ENCODE measurements at places on chromosomes 7 and 10.

DNA sequence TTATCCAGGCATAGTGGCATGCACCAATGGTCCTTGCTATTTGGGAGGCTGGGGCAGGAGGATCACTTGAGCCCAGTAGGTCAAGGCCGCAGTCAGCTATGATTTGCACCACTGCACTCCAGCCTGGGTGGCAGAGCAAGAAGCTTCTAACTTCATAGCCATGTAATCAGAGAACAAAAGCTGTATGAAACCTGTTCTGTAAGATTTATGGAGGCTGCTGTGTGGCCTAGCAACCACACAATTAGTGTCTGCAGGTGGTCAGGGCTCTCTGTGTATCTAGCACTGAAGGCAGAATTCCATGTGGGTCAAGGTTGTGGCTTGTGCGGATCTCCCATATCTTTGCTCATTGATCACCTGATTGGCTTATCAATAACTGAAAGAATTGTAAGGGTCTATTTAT, 221.5 kb upstream of the FOXK1 start:
- DNase-seq, result no peak

DNA sequence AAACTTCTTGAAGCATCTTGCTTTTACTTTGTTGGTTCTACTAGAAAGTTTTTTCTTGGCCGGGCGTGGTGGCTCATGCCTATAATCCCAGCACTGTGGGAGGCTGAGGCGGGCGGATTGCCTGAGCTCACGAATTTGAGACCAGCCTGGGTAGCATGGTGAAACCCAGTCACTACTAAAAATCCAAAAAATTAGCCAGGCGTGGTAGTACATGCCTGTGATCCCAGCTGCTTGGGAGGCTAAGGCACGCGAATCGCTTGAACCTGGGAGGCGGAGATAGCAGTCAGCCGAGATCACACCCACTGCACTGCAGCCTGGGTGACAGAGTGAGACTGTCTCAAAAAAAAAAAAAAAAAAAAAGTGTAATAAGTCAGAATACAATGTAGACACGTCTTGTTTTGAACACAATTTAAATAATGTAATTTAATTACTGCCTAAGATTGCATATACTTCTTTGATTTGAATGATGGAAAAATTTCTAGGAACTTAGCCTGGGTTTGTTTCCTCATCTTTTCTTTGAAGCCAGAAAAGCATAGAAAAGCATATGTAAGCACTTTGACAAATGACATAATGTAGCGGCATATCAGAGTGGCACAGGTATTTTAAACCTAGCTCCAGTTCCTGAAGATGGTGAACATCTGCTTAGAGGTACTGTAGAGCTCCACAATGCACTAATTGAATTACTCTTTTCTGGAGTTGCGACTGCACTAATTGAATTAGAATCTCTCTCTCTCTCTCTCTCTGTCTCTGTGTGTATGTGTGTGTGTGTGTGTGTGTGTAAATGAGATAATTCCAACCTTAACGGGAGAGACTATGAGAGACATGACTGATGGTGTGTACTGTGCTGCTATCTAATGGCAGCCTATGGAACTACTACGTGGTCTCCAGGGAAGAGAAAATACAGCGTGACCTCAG, 87.8 kb downstream of the BTRC start:
- peak; percentile 77 for DNase-seq

- peak; percentile 45 for DNase-seq
These were observed 175.2 kb downstream of the CDK14 start for GRCh38 chr7:90771281-90771680.

- no peak for DNase-seq
These were observed 19.2 kb downstream of the HIF1AN start for GRCh38 chr10:100554902-100555301.

- DNase-seq, result no peak
These were observed 6.5 kb downstream of the UROS start for GRCh38 chr10:125816548-125816947.

GRCh38 chr7:47428768-47429472, 153.0 kb downstream of the TNS3 start:
- no peak for DNase-seq

DNA sequence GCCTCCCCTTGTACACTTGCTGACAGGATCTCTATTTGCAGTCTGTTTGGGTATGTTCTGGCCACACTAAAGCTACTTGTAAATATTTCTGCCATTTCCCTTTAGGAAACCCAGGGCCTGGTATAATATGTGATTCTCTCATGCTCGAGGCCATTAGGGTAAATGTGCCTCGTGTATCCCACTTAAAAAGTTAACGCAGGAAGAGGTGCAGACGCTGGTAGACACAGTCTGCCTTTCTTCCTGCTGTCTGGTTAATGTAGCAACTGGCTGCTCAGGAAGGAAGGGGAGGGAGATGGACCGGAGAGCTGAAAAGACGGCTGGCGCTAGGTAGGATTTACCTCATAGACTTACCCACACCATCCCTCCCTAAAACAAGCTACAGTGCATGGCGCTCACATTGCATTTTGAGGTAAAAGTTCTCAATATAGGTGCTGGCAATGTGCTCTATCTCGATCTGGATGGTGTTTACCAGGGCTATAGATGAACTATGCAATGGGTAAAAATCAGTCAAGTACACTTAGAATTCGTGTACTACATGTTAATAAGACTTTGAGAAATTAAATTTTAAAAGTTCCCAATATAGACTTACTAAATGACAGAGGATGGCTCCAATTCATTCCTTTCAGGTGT, 125.9 kb downstream of the JAZF1 start:
- DNase-seq, result no peak

GRCh38 chr10:3208481-3209406, 36.2 kb upstream of the PITRM1 start:
- no peak for DNase-seq

DNA sequence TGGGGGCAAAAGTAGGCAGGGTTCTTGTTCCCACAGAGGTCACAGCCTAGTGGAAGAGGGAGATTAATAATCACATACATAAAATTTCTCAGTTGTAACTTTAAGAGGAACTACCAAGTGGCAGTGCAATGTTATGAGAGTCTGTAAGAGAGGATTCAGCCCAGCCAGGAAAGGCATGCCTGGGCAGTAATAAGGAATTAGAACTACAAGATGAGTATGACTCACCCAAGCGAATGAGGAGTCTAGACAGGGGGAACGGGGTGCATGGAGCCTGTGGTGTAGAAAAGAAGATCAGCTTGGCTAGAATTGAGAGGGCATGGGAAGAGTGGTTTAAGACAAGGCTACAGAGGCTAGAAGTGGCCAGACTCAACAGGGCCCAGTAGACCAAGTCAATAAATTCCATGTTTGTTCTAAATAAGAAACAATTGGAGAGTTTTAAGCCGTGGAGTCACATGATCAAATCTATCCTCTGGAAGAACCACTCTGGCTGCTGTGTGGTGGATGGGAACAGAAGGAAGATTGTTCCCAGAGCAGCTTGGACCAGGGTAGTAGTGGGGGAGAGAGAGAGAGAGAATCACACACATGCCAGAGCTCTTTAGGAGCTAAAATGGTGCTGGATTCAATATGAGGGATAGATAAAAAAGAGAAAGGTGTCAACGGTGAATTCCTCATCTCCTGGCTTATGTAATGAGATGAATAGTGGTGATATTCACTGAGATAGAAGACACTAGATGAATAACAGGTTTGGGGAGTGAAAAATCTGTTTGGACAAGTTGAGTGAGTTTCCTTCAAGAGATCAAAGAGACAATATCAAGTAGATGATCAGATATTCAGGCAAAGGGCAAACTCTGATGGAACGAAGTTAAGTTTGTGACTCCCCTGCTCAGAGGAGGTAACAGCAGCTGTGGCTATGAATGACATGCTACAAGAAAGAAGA, 265.1 kb downstream of the FGFR2 start:
- peak; percentile 14 for DNase-seq

- DNase-seq, result peak; percentile 48
These were observed 86.2 kb downstream of the HIBADH start for GRCh38 chr7:27576360-27576944.

- no peak for DNase-seq
These were observed 4.9 kb downstream of the GNB2 start for GRCh38 chr7:100678291-100678984.

- no peak for DNase-seq
These were observed 12.2 kb downstream of the TAS2R16 start for GRCh38 chr7:122983261-122983660.

GRCh38 chr10:60525716-60526585, 136.3 kb upstream of the ANK3 start:
- peak; percentile 44 for DNase-seq

DNA sequence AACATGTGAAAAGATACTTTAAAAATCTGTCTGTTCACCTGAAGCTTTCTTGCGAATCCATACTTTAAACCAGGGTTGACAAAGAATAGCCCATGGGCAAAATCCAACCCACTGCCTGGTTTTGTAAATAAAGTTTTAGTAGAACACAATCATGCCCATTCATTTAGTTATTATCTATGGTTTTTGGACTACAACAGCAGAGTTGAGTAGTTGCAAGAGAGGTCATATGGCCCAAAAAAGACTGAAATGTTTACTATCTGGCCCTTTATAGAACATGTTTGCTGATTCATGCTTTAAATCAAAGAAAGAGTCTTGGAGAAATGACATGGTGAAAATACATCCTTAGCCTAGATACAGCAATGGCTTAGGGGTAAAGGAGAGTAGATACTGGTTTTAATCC, 356.2 kb downstream of the RNLS start:
- no peak for DNase-seq

GRCh38 chr7:3310884-3311283, 9.8 kb downstream of the SDK1 start:
- DNase-seq, result no peak

DNA sequence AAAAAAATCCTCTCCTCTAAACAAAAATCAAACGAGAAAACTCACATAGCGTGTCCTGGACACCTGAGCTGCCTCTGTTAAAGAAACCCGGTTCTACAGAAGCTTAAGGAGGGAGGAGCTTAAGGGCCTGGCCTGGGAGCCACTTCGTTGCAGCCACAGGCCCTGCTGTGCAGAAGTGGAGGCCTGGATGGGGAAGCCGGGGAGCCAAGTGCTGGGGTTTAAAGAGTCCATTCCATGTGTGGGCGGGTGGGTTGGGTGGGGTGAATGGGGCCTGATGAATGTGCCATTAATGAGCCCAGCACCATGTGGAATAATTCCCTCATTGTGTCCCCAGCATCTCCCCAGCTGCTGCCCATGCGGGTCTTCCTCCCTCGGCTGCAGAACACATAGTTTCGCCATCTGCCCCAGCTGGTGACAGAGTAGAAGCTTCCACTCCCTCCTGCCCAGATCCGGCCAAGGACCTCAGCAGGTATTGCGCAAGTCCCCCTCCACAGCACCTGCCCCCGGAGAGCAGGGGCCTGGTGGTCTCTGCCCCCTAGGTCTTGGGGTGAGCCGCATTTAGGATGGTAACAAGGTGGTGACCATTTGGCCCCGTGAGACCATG, 127.8 kb upstream of the BTBD16 start:
- DNase-seq, result no peak

- no peak for DNase-seq
These were observed 17.8 kb upstream of the C1GALT1 start for GRCh38 chr7:7164591-7164990.

GRCh38 chr7:93337052-93337451, 104.9 kb downstream of the VPS50 start:
- no peak for DNase-seq

- no peak for DNase-seq
These were observed 212.3 kb downstream of the C7orf25 start for GRCh38 chr7:42699380-42700178.

- DNase-seq, result no peak
These were observed 215.8 kb downstream of the ZMYND11 start for GRCh38 chr10:350981-351501.

DNA sequence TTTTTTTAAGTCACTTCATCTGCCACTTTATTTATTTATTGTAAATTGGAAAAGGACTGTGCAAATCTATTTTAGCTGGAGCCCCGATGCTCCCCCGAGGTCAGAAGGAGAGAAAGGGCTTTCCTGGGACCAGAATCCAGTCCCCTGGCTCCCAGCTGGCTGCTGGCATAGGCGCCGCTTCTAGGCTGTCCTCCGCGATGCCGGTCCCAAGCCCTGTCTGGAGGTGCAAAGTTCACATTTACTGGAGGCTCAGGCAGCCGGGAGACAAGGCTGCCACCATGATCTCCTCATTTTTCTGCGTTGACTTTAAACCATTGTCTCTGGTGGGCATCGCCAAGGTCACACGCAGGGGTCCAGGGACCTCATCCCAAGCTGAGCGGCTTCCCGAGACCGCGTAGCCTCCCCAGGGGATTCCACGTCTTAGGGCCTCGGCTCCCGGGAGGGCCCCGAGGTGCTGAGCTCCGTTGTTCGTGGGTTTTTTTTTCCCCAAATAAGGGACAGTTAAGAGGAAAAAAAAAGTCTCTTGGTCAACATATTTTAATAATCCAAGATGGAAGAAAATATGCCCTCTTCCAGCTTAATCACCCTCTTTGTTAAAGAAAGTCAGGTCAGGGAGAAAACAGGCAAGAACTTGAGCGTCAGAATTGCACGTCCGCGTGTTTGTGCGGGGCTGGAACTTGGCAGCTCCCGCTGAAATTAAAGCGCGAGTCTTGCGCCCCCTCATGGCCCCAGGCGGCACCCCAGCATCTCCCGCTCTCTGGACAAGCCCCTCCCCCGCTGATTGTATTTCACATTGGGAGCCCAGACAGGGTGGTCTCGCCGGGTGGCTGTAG, 11.9 kb downstream of the RGR start:
- DNase-seq, result peak; percentile 38

DNA sequence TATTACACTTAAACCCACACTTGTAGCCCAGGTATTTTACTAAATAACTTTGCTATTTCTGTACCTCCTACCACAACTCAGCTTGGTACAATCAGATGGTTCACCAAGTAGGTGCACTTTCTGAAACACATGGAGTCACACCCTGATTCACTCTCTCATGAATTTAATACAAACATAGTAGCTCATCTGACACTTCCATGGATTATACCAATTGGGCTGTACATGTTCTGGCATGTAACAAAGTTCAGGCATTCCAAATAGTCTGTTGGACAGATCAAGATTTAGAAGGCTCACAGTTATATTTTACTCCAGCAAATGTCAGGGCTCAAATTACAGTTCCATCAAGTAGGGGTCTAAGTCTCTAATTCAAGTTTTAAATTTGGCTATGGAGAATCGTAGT, 62.2 kb upstream of the RNF148 start:
- DNase-seq, result no peak

DNA sequence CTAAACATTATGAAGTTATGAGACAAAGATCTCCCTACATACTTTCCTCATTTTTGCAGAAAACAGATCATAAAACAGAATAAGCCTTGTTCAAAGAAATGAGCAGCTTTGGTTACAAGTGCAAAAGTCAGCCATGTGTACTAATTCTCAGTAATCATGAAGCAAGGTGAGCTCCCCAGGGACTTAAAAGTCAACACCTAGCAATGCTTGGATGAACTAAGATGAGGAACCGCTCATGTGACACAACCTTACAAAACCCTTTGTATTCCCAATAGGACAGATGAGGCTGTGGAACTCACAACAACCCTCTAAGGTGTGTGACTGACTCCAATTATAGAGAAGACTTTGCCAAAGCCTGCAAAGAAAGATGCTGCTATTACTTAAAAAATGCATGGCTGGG, 154.5 kb downstream of the SLC25A13 start:
- no peak for DNase-seq

DNA sequence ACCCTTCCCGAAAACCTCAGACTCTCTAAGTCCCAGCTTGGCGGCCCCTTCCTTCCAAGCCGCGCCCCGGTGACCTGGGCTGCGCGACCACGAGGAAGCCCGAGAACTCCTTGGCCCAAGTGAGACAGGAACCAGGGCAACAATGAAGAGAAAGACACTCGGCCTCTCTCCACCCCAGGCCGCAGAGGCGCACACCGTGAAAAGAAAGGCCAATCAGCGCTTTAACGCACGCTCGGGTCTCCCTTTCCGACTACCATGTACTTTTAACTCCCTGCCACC, 166.4 kb upstream of the PPP1R3A start:
- DNase-seq, result no peak
